ENCODE measurements at places on chromosomes 11 and 22.

DNA sequence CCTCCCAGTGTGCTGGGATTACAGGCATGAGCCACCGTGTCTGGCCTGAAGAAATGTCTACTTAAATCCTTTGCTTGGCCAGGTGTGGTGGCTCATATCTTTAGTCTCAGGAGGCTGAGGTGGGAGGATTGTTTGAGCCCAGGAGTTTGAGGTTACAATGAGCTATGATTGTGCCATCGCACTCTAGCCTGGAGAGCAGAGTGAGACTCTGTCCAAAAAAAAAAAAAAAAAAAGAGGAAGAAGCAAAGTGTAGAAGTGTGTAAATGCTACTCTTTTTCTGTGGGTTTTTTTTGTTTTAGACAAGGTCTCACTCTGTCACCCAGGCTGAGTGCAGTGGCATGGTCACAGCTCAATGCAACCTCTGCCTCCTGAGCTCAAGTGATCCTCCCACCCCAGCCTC, 6.4 kb upstream of the ATG16L2 start:
- no peak for DNase-seq

DNA sequence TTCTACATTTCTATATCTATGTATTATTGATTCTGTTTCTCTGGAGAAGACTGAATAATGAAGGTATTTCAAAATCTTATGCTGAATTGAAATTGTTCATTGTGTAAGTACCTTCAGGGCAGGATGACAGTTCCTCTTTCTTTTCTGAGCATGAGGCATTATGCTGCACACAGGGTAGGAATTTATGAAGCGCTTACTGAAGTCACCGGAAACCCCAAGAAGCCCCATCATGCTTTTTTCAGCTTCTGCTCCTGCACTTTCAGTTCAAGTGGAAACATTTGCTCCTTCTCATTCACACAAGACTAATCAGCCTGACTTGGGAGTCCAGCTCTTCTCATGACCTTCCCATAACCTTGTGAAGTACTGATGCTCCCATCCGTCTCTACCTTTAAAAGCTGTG, 314.7 kb upstream of the SORL1-AS1 start:
- no peak for DNase-seq

DNA sequence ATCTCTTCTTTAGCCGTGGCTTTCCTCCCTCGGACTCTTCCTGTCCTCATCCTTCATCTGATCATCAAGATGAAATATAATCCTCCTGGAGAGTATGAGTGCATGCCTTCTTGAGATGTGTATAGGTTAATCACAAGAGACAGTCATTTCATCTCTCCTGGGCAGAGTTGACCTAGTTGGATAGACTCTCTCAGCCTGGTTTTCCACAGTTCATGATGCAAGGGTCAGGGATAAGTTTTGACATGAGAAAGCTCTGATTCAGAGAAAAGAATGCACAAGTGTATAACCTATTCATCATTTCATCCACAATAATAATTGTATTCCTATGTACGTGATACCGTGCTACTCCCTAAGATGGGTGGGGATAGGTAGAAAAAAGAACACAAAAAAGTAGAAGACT, 33.2 kb upstream of the CCDC90B start:
- no peak for DNase-seq

GRCh38 chr11:44716256-44716655, 10.5 kb upstream of the TSPAN18 start:
- DNase-seq: no peak

- no peak for DNase-seq
Observed at GRCh38 chr11:15884777-15885540, 471.4 kb downstream of the SOX6 start.

DNA sequence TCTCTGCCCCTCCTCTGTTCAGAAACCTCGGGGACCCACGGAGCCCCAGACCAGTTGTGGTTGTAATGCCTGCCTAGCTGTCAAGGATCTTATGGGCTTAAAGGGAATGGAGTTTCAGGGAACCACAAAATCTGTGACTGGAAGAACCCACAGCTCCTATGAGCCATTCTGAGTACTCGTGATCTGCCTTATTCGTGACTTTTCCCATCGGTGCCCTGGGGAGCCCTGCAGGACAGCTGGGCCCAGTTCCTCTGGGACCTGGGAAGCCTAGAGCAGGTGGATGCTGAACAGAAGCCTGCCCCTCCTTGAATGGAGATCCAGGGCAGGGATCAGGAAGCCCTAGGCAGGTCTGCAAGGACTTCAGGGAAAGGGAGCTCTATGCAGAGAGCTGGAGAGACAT, 42.1 kb upstream of the TTC12 start:
- DNase-seq: no peak

DNA sequence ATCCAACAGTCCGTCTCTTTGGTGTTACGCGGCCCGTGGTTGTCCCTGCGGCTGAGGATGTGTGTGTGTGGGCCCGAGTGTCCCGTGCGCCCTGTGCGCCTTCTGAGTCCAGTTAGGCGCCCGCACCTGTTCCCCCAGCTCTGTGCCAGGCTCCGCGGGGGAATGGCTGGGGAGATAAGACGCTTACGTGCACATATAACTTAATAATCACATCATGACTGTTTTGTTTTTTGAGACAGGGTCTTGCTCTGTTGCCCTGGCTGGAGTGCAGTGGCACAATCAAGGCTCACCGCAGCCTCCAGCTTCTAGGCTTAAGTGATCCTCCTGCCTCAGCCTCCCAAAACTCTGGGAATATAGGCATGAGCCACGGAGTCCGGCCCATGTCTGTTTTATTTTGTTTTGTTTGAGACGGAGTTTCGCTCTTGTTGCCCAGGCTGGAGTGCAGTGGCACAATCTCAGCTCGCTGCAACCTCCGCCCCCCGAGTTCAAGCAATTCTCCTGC, 817 bp downstream of the ARL2 start:
- no peak for DNase-seq

GRCh38 chr11:45233121-45233803, 52.9 kb downstream of the SYT13 start:
- DNase-seq: peak; percentile 79

GRCh38 chr11:116375221-116375620, 397.6 kb downstream of the BUD13 start:
- no peak for DNase-seq

DNA sequence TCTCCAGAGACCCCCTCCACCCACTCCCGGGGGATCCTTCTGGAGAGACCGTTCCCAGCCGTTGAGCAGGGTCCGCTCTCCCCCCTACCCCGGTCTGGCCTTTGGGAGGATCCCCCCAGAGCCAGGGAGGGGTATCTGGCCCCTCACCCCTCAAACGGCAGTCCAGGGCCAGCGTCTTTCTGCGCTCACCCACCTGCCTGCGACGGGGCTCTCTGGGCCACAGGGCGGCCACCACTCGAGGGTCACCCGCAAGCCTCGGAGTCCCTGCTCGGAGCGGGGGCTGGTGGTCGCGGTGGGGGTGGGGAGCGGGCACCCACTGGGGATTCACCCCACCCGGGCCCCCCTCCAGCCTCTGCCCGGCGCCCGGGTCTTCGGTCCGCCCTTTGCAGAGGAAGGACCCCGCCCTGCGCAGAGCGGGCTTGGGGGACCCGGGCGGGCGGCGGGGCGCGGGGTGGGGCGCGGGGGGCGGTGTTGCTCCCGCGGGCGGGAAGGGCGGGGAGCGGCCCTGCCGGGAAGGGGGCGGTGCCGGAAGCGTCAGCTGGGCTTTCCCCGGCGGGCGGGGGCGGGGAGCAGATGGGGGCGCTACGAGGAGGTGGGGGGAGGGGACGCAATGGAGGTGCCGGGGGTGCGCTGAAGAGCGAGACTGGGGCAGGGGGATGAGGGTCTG, 16.6 kb downstream of the CRELD2 start:
- peak; percentile 93 for DNase-seq

- no peak for DNase-seq
Observed at GRCh38 chr22:45640291-45640940, 31.2 kb upstream of the ATXN10 start.

DNA sequence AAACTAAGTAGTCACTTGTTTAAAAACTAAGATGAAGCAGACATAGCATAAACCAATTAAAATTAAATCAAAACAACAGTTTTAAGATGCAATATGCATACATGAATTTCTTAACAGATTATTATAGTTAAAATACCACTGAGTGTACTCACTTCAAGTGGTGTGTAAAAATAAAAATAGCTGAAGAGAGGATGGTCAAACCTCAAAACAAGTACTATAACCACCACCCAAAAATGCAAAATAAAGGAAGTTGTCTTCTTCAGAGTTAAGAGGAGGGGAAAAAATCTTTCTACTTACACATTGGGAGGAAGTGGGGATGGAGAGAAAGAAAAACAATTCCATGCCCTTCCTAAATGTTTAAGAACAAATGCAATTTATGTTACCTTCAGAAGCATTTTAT, 31.9 kb downstream of the RRAS2 start:
- no peak for DNase-seq

DNA sequence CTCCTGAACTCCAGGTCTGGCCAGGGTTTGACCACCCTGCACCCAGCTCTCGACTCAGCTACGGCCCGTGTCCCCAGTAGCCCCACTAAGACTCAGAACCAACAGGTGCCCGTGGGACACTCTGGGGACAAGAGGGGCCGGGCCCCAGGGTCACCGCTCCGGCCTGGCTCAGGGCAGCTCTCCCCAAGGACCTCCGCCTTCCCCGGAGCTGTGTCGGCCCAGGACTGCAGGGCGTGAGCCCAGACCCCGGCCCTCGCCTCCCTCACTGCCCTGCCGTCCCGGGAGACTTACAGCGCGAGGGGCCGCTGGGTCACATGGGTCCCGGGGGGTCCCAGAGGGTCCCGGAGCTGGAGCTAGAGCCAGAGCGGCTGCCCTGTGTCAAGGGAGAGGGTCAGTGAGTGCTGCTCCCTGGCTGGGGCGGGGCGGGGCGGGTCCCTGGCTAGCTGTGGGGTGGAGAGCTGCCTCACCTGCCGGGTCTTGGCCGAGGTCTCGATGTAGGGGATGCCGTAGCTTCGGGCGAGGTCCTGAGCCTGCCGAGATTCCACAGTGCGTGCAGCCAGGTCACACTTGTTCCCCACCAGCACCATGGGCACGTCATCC, 2.3 kb downstream of the HRAS start:
- no peak for DNase-seq

- no peak for DNase-seq
Observed at GRCh38 chr11:4606231-4607015, 1.6 kb downstream of the TRIM68 start.

DNA sequence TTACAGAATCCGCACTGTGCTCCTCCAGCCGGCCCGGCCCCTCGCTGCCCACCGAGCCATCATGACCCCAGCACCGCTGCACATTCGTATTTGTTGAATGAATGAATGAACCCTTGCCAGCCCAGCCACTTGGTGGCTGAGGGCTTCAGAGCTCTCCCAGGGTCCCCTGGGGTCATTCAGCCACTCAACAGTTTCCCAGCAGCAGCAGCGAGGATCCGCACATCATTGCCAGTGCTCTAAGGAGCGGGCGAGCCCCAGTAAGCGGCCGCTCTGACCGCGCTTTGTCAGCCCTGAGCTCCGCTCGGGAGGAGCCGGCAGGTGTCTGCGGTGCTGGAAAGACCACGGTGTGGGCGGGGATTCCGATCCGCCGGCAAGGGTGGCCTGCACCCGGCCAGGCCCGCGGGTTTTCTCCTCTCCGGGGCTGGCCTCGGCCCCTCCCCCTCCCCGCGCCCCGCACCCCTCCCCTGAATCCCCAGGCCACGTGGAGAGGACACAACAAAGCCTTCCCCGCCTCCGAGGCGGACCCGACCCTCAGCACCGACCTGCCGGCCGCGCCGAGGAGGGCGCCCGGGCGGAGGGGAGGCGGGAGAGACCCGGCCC, 563 bp downstream of the BID start:
- peak; percentile 74 for DNase-seq

GRCh38 chr11:8017071-8017470, 29.9 kb downstream of the EIF3F start:
- no peak for DNase-seq

DNA sequence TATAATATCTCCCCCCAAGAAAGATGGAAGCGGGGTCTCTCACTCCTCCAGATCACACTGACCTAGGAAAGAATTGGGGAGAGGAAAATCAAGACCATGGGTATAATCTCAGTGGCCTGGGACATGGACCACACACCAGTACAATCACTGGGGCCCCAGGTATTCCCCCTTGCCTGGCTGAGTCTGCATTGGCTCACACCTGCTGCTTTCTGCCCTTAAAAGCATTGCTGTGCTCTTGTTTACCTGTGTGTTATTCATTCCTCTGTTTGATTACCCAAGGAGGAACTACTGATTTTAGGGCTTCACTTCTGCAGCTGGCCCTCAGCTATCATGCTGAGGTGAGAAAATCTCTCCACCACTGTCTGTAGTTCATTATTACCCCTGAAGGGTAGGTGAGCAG, 14.0 kb upstream of the PARVA start:
- DNase-seq: no peak

DNA sequence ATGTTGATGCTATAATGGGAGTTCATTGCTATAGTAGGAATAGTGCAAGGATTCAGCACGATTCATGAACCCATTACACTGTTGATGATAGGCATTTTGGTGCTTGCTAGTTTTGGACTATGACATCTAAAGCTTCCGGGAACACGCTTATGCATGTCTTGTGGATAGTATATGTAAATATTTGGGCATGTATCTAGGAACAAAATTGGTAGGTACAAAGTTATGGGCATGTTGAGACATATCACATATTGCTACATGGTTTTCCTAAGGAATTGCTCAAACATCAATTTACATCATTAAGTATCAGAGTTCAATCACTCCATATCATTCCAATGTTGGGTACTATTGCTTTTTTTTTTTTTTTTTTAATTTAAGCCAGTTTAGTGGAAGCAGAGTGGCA, 1103.2 kb downstream of the TBC1D22A start:
- no peak for DNase-seq

DNA sequence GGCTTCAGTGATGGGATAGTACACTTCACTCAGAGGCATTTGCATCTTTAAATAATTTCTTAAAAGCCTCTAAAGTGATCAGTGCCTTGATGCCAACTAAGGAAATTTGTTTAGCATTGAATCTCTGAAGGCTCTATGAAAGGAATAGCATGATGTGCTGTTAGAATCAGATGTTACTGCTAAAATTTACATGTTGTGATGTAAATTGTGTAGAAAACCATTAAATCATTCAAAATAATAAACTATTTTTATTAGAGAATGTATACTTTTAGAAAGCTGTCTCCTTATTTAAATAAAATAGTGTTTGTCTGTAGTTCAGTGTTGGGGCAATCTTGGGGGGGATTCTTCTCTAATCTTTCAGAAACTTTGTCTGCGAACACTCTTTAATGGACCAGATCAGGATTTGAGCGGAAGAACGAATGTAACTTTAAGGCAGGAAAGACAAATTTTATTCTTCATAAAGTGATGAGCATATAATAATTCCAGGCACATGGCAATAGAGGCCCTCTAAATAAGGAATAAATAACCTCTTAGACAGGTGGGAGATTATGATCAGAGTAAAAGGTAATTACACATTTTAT, 4.6 kb downstream of the MALAT1 start:
- DNase-seq: no peak

GRCh38 chr11:125162743-125163142, 1.8 kb upstream of the PKNOX2 start:
- no peak for DNase-seq

- DNase-seq: no peak
Observed at GRCh38 chr11:75959540-75959939, 144.5 kb downstream of the UVRAG start.

- DNase-seq: no peak
Observed at GRCh38 chr11:47857485-47857884, 9.3 kb upstream of the NUP160 start.

All from activated CD4-positive, alpha-beta T cell treated with anti-CD3 and anti-CD28 coated beads, Interleukin-2, amount 50 U/mL, for 48 hours (primary cell).